Esophagus muscularis mucosa (tissue), 4 donors: ENCODE measurements at places on chromosomes 5 and 9.

DNA sequence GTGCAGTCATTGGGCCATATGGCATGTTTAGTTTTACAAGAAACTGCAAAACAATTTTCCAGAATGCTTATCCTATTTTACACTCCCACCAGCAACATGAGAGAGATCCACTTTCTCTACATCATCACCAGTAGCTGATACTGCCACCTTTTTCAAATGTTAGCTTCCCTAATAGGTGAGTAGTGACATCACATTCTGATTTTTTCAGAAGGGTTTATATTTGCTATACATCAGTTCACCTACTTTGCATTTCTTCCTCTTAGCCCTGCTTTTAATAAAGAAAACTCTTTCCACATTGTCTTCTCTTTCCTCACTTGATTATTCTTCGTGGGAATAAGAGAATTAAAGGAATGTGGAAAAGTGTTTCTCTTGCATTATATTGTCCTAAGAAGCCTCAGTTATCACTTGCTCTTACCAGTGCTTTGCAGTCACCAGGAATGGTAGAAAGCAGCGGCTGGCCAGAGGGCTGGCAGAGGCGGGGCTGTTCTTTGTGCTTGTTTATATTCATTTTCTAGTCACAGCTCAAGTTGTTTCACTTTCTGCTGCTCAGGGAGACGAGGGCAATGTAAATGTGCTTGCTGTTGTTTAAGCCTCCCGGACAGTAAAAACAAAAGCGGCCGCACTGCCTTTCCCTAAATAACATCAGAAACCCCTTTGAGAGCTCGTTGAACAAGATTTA is 164.8 kb downstream of the HSD17B3 start:
- no peak for DNase-seq

DNA sequence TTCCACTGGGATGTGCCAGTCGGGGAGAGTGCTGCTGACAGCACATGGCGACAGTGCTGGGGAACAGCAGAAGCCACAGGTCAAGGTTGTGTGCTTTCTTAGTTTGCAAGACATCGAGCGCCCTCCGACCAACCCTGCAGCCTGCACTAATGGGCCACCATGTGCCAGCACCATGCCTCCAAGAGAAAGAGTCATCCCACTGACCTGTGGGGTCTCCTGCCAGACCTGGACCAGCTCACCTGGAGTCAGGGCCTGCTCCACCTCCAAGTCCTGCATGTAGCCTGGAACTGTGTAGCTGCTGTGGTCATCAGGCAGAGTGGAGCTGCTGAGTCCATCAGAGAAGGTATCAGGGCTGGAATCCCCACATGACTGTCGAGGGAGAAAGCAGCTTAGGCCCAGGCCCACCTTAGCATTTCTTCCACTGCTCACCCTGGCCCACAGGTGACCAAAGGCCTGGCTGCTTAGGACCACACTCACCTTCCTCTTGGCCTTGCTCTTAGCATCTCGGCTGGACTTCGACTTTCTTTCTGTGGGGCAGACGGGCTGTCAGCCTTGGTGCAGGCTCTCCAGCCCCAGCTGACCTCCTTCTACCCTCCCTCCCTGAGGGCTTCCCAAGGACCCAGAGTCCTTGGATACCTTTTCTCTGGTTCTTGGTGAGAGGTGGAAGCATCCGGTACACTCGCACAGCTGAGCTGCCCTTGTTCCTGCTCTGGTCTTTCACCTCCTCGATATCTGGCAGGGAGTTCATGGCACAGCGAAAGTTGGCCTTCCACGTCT is 4.1 kb downstream of the IRF1 start:
- DNase-seq = no peak

- DNase-seq = no peak
Observed at GRCh38 chr5:38347896-38348295, 89.5 kb downstream of the EGFLAM start.

DNA sequence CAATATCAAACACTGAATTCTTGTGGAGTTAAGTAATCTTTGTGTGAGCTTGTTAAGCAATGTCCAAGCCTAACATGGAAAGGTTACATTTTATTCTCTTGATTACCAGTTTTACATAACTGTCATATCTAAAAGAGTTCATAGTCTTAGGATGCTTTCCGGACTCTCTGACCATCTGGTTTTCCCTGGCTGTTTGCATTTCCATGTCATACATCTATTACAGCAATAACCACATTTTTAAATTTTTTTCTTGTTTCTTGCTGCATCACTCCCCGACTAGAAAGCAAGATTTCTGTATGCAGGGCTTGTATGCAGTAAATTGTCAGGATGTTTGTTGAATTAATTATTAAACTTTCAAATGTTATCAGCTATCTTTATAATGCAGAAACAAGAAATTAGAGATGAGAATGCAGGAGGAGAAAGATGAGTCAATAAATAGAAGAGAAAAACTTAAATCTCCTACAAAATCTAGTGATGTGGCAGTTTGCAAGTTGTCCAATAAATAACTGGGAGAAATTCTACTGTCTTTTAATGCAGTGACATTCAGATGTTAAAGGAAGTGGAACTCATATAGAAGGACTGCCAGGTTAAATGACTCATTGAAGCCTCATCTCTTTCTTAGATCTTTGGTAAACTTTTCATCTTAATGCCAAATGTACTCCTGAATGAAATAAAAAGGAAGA is 179.6 kb upstream of the SGCD start:
- DNase-seq = no peak

GRCh38 chr5:54655761-54656160 is 138.2 kb downstream of the SNX18 start:
- no peak for DNase-seq

DNA sequence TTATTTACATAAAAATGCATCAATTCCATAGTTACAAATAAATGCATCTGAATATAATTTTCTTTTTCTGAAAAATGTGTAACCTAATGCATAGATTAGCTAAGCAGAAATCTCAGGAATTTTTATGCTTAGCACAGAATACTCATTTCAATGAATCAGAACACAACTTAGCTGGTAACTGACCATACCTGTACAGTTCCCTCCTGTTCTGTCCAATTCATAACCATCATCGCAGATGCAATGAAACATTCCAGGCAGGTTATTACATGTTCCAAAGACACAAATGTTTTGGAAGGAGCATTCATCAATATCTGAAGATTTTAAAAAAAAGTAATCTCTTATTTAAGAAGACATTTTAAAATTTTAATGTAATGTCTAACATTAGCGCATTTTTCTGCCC is 219.4 kb downstream of the FBN2 start:
- no peak for DNase-seq
